Hematopoietic multipotent progenitor cell treated with erythropoietin and hydrocortisone succinate and interleukin-3 and kit ligand, for 15 days (in vitro differentiated cells): ENCODE measurements at places on chromosomes 1 and 21.

- DNase-seq = no peak
These were observed 68.6 kb upstream of the ERRFI1 start for GRCh38 chr1:8094481-8095241.

DNA sequence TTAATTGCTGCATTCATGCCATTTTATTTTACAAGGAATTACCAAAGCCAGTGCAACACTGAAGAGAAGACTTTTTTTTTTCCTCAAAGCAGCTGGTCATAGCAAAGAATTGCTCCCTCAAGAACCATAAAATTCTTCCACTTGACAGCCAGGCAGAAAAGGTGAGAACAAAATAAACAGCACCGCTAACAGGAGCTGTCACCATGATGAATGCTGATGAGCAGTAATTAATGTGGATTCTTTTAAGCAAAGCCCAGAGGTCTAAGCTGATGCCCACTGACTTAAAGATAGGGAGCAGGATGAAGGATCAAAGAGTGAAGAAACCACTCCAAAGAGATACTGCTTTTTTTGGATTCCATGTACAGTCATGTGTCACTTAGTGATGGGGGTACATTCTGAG, 428.4 kb downstream of the BRINP3 start:
- DNase-seq = no peak

- DNase-seq = no peak
These were observed 35.0 kb downstream of the ENAH start for GRCh38 chr1:225617956-225618355.

GRCh38 chr1:61670445-61670844, 54.5 kb downstream of the TM2D1 start:
- no peak for DNase-seq
